ENCODE measurements at places on chromosomes 13 and 19. TPM values are rescaled to one million over a fixed set of nuclear protein-coding genes. Genes with fewer than 3 reads are reported as not detected.

The F2RL3 gene
- polyA plus RNA-seq: 0.72 TPM

The UBE2S gene
- polyA plus RNA-seq: 323 TPM

The RASAL3 gene
- 5.4 TPM for polyA plus RNA-seq

The NDFIP2 gene
- polyA plus RNA-seq: 49.8 TPM

The FARP1 gene
- 0.79 TPM for polyA plus RNA-seq

The ELAVL1 gene
- polyA plus RNA-seq: 138 TPM

The KATNAL1 gene
- 17.4 TPM for polyA plus RNA-seq
